ENCODE measurements at places on chromosomes 1 and 21. TPM values are rescaled to one million over a fixed set of nuclear protein-coding genes. Genes with fewer than 3 reads are reported as not detected.

GRCh38 chr1:15451014-15451722 is 5.4 kb upstream of the CELA2A start:
- no peaks in the 10 kb centered on the region for H3K4me1 ChIP-seq
- no peak for DNase-seq
- H3K36me3 ChIP-seq, result no peaks in the 10 kb centered on the region
- H3K4me3 ChIP-seq, result no peak overlapping the region
- H3K27ac ChIP-seq, result no peak overlapping the region
- H3K27me3 ChIP-seq, result no peaks in the 10 kb centered on the region

DNA sequence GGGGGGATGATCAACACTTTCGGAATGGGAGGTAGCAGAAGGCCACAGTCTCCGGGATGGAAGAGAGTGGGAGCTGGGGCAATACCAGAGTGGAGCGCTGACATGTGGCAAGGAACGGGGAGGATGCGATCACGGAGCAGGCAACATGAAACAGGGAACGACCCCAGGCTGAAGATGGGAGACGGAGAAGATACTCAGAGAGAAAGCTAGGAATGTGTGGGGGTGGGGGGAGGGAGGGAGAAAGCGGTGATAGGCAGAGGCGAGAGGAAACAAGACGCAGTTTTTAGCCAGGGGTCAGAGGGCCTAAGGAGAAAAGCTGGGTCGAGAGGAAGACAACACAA is 577 bp downstream of the RAB3GAP2 start:
- H3K27me3 ChIP-seq, result no peaks in the 10 kb centered on the region
- peak overlapping the region; percentile 91 for H3K27ac ChIP-seq
- H3K36me3 ChIP-seq, result peaks cover 5% of the 10 kb centered on the region
- DNase-seq, result no peak

- H3K4me3 ChIP-seq, result no peak overlapping the region
- no peaks in the 10 kb centered on the region for H3K36me3 ChIP-seq
- no peak for DNase-seq
- H3K27ac ChIP-seq, result no peak overlapping the region
- no peaks in the 10 kb centered on the region for H3K27me3 ChIP-seq
- no peaks in the 10 kb centered on the region for H3K4me1 ChIP-seq
These were observed 64.7 kb upstream of the LPGAT1 start for GRCh38 chr1:211895126-211895759.

RGS7 gene
- not detected for total RNA-seq

MYOC gene
- total RNA-seq, result 4.4 TPM

All from right atrium auricular region (tissue), 2 donors.